Activated CD8-positive, alpha-beta T cell treated with anti-CD3 and anti-CD28 coated beads for 36 hours (primary cell): ENCODE measurements at places on chromosomes 12 and 14. TPM values are rescaled to one million over a fixed set of nuclear protein-coding genes. Genes with fewer than 3 reads are reported as not detected.
A peak's percentile ranks its signal among the peaks of the same experiment; 100 is the strongest.

LTB4R gene
- total RNA-seq: 11.6 TPM

LRRC43 gene
- total RNA-seq: not detected

GRCh38 chr14:84112589-84112988 lies 1417.4 kb upstream of the FLRT2 start:
- H3K27ac ChIP-seq: no peak overlapping the region
- H3K36me3 ChIP-seq: no peaks in the 10 kb centered on the region
- no peak overlapping the region for H3K4me3 ChIP-seq
- H3K4me1 ChIP-seq: peaks cover 2% of the 10 kb centered on the region
- H3K27me3 ChIP-seq: no peaks in the 10 kb centered on the region

DNA sequence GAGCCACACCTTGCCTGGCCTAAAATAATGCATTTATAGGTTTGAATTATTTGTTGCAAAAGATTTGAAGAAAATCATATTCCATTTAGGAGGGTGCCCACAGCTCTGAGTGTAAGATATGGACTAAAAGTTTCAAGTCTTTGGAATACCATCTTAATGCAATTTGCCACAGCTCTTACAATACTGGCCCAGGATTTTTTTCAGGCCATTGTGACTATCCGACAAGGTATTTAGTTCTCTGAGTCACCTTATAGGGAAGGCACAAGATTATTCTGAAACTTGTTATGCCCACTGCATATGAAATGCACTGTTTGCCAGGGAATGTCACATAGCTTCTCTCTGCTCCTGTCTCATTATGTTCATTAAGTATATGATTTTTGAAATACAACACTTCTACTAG lies 29.6 kb upstream of the SLC6A13 start:
- no peaks in the 10 kb centered on the region for H3K27me3 ChIP-seq
- no peak for DNase-seq
- H3K4me3 ChIP-seq: no peak overlapping the region
- peaks cover 19% of the 10 kb centered on the region for H3K4me1 ChIP-seq

DNA sequence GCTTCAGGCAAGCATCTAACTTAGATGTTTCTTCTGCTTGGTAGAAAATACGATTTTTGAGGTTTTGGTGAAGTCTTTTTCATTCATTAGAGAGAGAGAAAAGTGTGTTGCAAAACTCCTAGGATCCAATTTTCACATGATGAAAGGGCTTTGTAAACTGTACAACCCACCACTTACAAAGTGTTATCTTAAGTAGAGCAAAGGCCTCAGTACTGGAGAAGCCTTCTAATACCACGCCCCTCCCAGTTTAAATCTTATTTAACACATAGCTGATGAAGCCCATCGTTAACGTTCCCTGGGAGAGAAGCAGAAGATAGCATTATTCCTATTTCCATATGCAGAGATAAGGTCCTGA lies 869 bp downstream of the APOLD1 start:
- no peaks in the 10 kb centered on the region for H3K27me3 ChIP-seq
- H3K4me3 ChIP-seq: peak overlapping the region; percentile 86
- peaks cover 36% of the 10 kb centered on the region for H3K4me1 ChIP-seq

SERPINA10 gene
- not detected for total RNA-seq

SLC10A1 gene
- not detected for total RNA-seq
